Mesothelial cell of epicardium (in vitro differentiated cells): ENCODE measurements at places on chromosomes 11 and 22. TPM values are rescaled to one million over a fixed set of nuclear protein-coding genes. Genes with fewer than 3 reads are reported as not detected.

GRCh38 chr22:30872285-30873041 is 96.1 kb downstream of the MORC2 start:
- H3K27ac ChIP-seq = no peak overlapping the region
- peak; percentile 12 for DNase-seq
- H3K4me1 ChIP-seq = peaks cover 10% of the 10 kb centered on the region
- H3K27me3 ChIP-seq = no peaks in the 10 kb centered on the region

- H3K27me3 ChIP-seq = no peaks in the 10 kb centered on the region
- H3K4me1 ChIP-seq = no peaks in the 10 kb centered on the region
- no peak for DNase-seq
These were observed 26.7 kb downstream of the AMPD3 start for GRCh38 chr11:10481560-10482349.

SHISAL1 gene
- 0.58 to 0.72 TPM (median 0.62 TPM) in 3 replicates for total RNA-seq

DNA sequence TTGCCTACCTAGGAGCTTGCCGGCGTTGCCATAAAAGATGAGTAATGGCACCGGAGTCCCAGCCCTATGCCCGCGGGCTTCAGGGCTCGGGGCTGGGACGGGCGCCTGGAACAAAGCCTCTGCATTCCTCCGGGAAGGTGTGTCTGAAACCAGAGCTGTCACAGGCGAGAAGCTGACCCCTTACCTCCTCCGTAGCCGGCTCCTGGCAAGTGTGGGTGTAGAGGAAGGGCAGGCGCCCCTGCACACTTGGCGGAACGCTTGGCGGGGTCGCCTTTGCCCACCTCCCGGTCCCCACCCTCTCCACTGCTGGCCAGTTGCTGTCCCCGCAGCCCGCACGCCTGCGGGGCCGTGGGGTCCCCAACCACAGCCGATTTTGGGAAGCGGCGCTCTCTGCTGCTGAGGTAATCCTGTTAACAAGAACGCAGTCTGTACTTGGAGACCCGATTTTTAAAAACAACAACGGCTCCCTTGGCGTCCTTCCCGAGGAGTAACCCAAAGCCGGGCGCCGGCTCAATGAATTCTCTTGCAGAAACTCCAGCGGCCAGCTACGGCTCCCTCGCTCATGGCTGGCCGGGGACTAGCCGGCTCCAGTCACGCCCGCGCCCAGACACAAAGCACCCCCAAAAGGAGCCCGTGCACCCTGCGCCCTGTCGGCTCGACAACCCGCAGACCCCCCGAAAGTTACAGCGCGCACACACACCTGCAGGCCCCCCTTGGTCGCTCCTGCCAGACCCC is 89.2 kb downstream of the PLEKHA7 start:
- DNase-seq = peak; percentile 72
- H3K4me3 ChIP-seq = peak overlapping the region; percentile 70
- peaks cover 50% of the 10 kb centered on the region for H3K4me1 ChIP-seq
- H3K27ac ChIP-seq = peak overlapping the region; percentile 93
